Esophagus squamous epithelium (tissue), 5 donors: ENCODE measurements at places on chromosomes 3 and 15. TPM values are rescaled to one million over a fixed set of nuclear protein-coding genes. Genes with fewer than 3 reads are reported as not detected.
A peak's percentile ranks its signal among the peaks of the same experiment; 100 is the strongest.

DNA sequence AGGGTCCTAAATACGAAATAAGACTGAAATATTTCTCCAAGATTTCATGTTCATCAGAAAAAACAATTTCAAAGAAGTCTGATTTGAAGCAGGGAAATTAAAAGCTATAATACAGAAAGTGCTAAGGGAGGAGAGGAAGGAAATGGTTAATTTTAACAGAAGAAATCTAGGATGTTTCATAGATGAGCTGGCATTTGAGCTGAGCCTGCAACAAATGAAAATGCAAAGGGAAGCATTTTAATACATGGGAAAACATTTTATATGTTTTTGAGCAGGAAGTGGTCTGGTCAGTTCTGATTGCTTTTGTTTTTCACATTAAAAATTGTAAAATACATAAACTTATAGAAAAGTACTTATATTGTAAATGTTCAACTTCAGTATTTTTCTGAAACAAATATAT lies 17.2 kb upstream of the RAP2B start:
- no peak for DNase-seq

DNA sequence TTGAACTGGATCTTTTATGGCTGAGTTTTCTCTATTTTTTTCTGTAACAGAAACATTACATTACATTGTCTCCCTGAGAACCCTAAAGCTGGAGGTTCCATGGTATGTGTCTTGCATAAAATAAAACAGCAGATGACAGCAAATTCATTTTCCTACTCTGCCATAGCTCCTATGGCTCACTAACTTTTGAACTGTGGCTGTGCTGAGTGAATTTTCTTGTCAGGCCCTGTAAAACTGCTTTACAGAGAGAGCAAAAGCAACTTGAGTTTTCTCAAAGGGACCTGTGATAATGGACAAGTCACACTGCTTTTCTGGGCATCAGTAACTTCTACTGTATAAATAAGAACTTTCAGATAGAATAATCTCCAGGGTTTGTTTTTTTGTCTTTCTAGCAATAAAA lies 129.9 kb upstream of the TSC22D2 start:
- DNase-seq = no peak

DNA sequence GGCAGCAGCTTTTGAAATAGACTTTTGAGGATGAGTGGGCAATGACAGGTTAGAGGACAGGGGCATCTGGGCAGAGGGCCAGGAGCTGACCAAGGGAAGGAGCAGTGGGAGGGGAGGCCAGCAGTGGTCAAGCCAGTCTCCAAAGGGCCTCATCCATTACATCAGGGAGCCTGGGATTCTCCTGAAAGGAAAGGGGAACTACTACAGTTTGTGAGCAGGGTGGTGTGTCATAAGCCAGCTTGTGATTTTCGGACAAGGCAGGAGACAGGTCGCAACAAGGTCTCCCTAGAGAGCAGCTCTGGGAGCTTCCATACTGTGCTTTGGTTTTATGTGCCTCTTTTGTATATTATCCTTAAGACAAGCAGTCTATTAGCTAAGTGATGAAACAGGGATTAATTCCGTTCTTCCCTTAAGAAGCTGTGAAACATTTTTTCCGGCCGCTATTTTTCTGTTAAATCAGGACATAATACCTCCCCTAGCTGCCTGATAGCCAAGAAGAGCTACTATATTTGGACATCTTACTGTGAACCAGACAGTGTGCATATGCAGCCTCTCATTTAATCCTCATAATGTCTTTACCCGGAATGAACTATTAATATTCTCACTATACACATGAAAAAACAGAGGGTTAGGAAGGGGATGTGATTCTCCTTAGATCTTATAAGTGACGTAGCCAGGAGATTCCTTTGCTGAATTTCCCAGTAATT lies 46.4 kb downstream of the C2CD4B start:
- no peak for DNase-seq

- peak; percentile 4 for DNase-seq
Measured at GRCh38 chr3:120160050-120160449, 65.8 kb upstream of the GSK3B start.

- no peak for DNase-seq
Measured at GRCh38 chr3:88321363-88322050, 171.7 kb downstream of the C3orf38 start.

ANAPC13 gene
- total RNA-seq = 38.7 TPM

TMC3 gene
- not detected for total RNA-seq

CA12 gene
- total RNA-seq = 156 TPM

FETUB gene
- total RNA-seq = 9.0 TPM

CLDN11 gene
- 0.57 TPM for total RNA-seq

ARNT2 gene
- 5.7 TPM for total RNA-seq
